ENCODE measurements at places on chromosomes 6 and 20. TPM values are rescaled to one million over a fixed set of nuclear protein-coding genes. Genes with fewer than 3 reads are reported as not detected.

Gene NOX3
- not detected for total RNA-seq

Gene TFEB
- total RNA-seq = 18.9 TPM

DNA sequence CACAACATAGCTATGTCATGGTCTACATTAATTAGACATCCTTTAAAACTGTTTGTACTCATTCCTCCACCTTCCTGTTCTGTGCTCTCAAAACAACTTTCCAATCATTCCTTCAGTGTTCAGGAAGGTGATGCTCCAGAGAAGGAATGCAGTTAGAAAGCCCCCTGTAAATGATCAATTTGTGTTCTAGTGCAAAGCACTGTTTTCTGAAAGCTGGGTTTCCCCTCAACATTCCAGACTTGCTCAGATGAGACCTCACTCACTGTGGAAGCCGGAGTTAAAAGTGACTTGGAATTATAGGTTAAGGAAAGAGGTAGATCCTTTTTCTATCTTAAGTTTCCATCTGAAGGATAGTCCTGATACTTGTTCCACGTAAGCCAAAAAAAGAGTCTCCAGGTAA lies 95.9 kb downstream of the BMP2 start:
- no peak for DNase-seq
- no peaks in the 10 kb centered on the region for H3K4me1 ChIP-seq
- no peak overlapping the region for H3K4me3 ChIP-seq
- H3K27me3 ChIP-seq = no peaks in the 10 kb centered on the region

Gene MOG
- total RNA-seq = not detected

DNA sequence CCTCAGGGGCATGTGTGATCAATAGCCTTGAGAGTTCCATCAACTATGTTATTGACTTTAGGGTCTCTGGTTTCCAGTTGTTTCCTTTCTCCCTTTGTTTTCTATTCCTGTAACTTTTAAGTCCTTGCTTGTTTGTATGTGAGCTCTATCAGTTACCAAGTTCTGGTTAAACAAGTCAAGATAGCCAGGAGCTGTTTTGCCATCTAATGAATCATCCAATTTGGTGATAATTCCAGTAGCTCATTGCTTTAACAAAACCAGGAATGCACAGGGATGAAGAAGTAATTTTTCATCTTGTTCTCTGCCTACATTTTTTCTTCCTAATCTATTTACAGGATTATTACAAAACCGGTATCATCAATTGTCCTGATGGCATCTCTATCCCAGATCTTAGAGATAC lies 36.5 kb downstream of the KCTD20 start:
- no peaks in the 10 kb centered on the region for H3K36me3 ChIP-seq
- H3K27ac ChIP-seq = no peak overlapping the region
- H3K4me1 ChIP-seq = no peaks in the 10 kb centered on the region
- H3K27me3 ChIP-seq = no peaks in the 10 kb centered on the region

DNA sequence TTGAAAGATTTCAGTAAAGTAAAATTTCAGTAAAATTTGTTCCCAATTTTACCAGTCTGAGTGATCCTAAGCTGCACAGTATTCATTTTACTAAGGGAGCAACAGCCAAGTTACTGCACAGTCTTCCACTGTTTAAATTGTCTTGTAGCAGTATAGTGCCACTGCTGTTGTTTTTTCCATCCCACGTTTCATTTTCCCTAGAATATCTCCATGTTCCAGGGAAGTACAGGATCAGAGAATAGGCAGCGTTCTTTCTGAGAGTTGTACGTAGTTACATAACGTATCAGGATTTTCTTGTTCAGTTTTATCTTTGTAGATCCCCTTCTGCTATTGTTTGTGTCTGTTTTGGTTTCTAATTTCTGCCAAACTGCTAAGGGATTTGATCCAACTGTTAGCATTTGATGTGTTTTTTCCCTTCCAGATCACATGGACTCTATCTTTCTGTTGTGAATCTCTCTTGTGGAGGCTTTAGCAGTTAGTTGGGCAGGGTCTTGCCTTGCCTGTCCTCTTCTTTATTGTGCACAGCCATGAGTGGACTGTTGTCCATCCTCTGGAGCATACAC lies 38.4 kb downstream of the BCKDHB start:
- H3K4me3 ChIP-seq = no peak overlapping the region
- H3K27ac ChIP-seq = no peak overlapping the region
- H3K27me3 ChIP-seq = no peaks in the 10 kb centered on the region
- no peak for DNase-seq
- no peaks in the 10 kb centered on the region for H3K4me1 ChIP-seq
- H3K36me3 ChIP-seq = no peaks in the 10 kb centered on the region

Gene TMEM217
- total RNA-seq = 1.3 TPM

Gene ARMC12
- total RNA-seq = 1.8 TPM

Gene BPIFB2
- total RNA-seq = not detected

- H3K27ac ChIP-seq = peak overlapping the region; percentile 81
- peaks cover 10% of the 10 kb centered on the region for H3K36me3 ChIP-seq
- peaks cover 48% of the 10 kb centered on the region for H3K4me1 ChIP-seq
Observed at GRCh38 chr6:42022755-42023384, 27.5 kb upstream of the TAF8 start.

Gene RAB44
- total RNA-seq = 0.35 TPM

DNA sequence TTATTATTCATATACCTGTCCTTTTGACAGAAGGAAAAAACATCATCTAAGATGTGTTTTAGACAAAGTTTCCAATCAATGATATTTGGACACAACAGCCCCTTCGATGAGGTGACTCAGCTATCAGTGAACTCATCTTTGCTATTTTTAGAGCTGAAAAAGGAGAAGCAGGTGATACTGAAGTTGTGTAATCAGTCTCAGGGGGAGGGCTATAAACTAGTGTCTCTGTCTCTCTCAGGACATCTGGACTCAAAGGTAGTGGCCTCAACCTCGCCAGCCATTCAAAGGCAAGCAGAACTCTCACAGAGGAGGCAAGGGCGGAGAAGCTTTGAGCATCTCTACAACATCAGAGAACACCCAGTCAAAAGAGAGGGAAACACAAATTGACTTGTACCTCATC lies 135.4 kb downstream of the BFSP1 start:
- no peak for DNase-seq
- no peak overlapping the region for H3K27ac ChIP-seq
- H3K4me1 ChIP-seq = no peaks in the 10 kb centered on the region
- no peaks in the 10 kb centered on the region for H3K36me3 ChIP-seq
- no peaks in the 10 kb centered on the region for H3K27me3 ChIP-seq
- H3K4me3 ChIP-seq = no peak overlapping the region
